ENCODE measurements at places on chromosomes 2 and 18.
A peak's percentile ranks its signal among the peaks of the same experiment; 100 is the strongest.

GRCh38 chr2:58046585-58047372, at the start of gene VRK2:
Gene VRK2 (plus strand): TSS chr2:58046806. CDS start chr2:58048832, 2,026 bp downstream.
- peak; percentile 95 for DNase-seq

DNA sequence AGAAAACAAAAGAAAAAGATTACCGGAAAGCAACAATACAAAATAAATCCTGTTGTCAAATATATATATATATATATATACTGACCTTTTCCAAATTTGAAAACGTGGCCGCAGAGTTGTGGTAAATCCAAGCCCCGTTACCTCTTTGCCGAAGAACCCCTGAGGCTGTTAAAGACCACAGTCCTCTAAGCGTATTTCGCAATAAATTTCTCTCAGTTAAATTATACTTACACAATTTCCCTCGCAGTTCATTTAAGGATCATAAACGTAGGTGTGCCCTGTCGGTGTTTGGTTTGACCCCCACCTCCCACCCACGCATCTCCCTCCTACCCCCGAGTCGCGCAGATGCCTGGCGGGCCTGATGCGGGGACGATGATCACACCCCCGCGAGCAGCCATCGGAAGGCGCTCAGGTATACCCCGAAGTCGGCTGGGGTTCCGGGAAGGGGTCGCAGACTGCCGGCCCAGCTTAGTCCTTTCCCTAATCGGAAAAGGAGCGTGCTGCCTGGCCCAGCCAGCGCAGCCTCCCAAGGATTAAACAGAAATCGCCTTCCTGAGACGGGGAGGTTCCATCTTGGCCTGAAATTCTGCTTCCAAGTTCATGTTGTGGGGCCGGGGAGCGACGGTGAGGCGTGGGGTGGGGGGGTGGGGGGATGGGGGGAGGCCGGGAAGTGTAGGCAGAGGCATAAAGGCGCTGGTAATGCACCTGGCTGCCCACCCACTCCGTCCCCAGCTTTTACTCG, 2.9 kb upstream of the MEIS1 start:
- DNase-seq = peak; percentile 21

DNA sequence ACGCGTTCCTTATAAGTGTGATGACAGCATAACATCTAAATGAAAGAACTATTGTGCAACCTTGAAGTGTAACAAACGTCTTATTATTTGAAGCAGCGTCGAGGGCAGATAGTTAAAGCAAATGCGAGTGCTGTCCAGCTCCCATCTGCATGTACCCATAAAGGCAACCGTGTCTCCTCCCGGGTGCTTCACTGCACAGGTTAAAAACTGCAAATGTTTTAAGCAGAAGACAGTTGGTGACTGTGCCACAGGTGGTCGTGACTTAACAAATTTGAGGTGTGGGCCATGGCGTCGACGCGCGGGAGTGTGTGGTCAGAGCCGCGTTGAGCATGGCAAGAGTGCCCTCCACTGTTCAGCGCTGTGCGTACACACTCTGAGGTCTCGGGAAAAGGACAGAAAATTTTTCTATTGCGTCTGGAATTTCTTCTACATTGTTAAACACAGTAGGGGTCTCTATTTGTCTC, 6.4 kb downstream of the SALL3 start:
- peak; percentile 78 for DNase-seq

- DNase-seq = no peak
Measured at GRCh38 chr18:35620765-35621164, 39.2 kb downstream of the GALNT1 start.

DNA sequence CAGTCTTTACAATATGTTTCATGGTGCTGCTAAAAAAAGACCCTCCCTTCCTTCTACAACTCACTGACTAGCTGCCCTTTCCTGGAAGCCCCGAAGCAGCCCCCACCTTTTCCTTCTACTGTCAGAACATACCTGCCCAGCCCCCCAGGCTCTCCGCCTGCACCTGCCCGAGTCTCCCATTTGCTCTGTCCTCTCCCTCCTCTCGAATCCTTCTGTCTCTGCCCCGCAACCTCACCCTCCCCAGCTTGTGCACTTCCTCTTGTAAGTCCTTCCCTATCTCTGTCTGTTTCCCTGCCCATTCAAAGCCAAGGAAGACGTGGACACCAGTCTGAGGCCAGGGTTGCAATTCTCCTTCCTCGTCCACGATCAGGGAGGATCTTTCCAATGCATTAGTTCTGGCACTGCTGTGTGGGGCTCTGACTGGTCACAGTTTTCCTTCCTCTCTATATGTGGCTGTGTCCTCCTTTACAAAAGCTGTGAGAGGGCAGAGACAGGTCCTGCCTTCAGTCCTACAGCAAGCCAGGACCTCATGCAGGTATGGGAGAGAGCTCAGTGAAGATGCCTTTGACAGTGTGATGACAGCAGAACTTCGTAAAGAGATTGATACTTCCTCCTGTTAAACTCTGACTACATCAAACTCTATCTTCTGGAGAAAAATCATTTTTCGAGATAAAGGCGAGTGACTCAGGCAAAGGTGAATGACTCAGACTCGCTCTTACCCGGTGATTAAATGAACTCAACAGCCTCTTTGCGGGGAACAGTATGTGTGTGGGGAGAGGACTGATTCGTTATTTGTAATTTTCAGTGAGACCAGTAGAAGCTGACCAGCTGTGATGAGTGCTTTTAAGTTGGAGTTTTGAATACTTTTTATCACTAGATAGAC, 14.2 kb downstream of the TNFRSF11A start:
- DNase-seq = peak; percentile 56

GRCh38 chr18:59268721-59269562, 4.3 kb downstream of the RAX start:
- DNase-seq = no peak

GRCh38 chr2:164794432-164795231, 47.0 kb downstream of the COBLL1 start:
- DNase-seq = no peak

GRCh38 chr2:229088517-229088913, 182.6 kb downstream of the PID1 start:
- no peak for DNase-seq

DNA sequence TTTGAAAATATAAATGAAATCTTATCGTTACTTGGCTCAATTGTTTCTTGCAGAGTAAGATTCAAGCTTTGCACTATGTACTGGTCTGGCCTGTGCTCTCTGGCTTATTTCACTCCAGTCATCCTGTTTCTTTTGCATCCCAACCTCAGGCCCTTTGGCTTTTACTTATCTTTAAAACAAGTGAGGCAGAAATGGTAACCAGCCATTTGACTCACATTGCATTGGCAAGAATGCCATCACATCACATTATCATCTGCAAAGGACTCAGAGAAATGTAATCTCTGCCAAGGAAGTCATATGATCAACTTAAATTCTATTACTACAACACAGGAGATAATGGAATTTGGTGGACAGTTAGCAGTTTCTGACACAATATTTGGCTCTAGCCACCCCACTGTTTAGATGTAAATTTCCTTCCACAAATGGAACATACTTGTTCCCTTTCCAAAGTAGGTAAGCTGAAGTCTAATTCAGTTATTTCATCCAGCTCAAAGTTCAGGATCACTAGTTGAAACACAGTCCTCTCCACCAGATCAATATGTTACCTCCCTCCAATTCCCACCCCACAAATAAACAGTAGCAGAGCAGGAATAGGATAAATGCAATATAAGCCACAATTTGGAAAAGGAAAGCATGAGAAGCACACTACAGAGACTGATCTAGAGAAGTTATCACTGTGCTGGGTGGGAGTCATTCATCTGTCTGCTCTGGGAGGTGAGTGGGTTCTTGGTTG, 65.0 kb upstream of the DSC1 start:
- no peak for DNase-seq

GRCh38 chr2:236626391-236627150, 56.9 kb downstream of the ACKR3 start:
- no peak for DNase-seq

- peak; percentile 62 for DNase-seq
Measured at GRCh38 chr2:1742681-1743395, 1.5 kb downstream of the PXDN start.

- no peak for DNase-seq
Measured at GRCh38 chr2:120624738-120625446, 110.8 kb upstream of the GLI2 start.

- DNase-seq = no peak
Measured at GRCh38 chr2:11716689-11717321, 29.6 kb upstream of the LPIN1 start.

GRCh38 chr2:217092710-217093379, 233.0 kb upstream of the TNP1 start:
- no peak for DNase-seq

DNA sequence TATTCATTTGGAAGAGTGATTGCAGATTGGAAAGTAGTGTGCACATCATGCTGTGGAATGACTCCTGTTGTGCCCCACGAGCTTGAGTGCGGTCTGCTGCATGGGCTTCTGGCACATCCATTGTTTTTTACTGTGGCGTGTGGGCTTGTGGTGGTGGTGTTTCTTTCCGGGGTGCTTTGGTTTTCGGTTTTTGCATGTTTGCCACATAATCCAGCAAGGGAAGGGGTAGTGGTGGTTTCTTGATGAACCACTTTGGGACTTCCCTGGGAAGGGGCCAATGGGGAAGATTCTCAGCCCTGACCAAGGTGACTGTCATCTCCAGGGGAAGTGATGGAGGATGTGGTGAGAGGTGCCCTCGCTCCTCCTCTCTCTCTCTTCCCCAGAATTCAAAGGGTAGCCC, 57.0 kb downstream of the COA5 start:
- no peak for DNase-seq

DNA sequence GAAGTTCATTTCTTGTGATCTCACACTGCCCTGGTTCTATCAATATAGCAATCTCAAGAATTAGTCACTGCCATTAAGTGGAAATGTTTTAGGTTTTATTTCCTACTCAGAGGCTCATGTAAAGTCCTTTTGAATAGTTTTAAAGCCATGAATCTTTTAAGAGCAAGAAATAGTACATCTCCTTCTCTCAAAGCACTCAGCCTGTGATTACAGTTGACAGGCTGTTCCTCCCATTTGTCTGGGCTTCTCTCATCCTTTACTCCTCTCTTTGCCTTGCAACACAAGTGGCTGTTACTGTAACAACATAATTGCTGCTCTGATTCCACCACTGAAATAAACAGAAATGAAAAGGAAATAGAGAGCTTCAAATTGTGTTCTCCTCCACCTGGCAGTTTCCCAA, 18.4 kb downstream of the GRP start:
- no peak for DNase-seq

- no peak for DNase-seq
Measured at GRCh38 chr2:157439824-157440186, 4.1 kb downstream of the CYTIP start.

DNA sequence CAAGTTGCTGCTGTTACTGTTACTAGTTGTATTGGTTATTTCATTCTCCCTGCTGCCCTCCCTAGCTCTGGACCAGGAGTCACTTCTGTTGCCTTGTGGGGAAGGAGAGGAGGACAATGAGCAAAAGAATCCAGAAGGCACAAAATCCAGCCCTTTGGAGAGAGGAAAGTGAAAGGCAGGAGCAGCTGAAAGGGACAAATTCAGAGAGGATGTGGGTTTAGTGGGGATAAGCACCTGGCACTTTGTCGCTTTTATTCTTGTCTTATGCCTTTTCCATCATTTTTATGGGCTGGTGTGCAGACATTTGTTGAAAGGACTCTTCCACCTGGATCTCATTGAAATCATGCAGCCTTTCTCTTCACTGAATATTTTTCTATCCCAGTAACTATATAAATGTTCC, 24.3 kb upstream of the LTBP1 start:
- no peak for DNase-seq

- DNase-seq = no peak
Measured at GRCh38 chr2:219417374-219417773, 803 bp upstream of the DES start.

DNA sequence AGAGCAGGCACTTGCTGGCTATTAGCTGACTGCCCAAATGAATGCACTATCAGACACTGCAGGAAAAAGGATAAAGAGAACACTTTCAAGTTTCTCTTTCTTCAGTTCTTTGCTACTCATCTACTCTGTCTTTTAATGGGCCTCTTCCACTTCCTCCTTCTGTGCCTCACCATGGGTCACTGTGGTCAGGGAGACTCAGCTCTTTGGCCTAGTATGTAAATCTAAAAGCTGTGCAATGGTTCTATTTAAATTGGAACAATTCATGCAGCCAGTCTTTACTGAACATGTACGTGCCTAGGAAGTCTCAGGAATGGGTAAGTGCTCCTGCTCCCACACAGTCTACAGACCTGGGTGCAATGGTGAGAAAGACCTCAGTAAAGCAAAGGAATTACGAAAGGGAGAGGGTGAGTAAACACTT, 79.1 kb upstream of the DNMT3A start:
- DNase-seq = no peak

GRCh38 chr2:31440764-31441163, 26.2 kb upstream of the XDH start:
- peak; percentile 32 for DNase-seq

GRCh38 chr2:19807866-19808265, 93.9 kb downstream of the TTC32 start:
- no peak for DNase-seq

DNA sequence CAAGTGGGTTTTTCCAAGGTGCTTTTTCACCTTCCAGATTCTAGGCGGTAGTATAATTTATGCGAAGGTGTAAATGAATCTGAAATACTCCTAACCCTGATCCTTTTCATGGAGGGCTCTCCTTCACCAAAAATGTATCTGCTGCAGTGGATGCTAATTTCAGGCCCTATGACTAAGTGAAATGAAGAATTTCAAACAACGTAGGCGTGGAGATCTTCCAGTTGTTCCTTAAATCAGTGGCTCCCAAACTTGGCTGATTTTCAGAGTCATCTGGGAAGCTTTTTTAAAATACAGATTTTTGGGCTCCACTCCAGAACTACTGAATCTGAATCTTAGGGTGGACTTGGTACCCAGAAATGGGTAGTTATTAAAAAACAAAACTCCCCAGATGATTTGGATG, 5.5 kb downstream of the GCKR start:
- DNase-seq = no peak

DNA sequence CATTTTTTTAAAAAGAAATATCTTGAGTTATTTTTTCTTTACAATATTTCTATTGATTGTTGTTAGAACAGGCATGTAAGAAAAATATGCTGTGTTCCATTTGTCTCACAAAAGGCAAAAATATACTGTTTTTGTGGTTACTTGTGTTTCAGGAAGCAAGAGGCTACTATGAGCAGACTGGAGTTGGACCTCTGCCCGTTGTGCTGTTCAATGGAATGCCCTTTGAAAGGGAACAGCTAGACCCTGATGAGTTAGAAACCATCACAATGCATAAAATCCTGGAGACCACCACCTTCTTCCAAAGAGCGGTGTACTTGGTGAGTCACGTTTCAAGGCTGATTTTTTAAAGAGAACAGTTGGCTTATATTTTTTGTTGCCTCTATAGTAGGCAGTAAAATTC, 54.7 kb downstream of the UGGT1 start:
- DNase-seq = no peak

- DNase-seq = peak; percentile 17
Measured at GRCh38 chr2:124836416-124836815, 811.3 kb downstream of the CNTNAP5 start.

DNA sequence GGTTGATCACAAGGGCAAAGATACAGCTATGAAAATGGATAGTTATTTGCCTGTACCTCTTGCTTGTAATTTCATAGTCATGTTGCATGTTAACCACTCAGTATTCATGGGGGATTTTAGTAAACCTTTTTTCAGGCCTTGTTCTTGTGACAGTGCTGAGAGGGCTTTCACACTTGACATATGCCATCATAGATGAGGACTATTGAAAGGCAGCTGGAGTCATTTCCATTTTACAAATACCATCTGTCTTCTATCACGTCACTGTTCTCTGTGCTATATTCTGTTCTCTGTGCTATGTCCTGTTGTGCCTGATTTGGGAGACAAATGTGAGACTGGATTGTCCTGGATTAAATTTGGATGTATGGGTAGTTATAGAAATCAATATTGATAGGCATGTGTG, 131.7 kb downstream of the LYPD6B start:
- DNase-seq = no peak
